ENCODE measurements at places on chromosomes 1 and 21.

- DNase-seq = no peak
Measured at GRCh38 chr1:193538680-193539079, 352.3 kb upstream of the B3GALT2 start.

DNA sequence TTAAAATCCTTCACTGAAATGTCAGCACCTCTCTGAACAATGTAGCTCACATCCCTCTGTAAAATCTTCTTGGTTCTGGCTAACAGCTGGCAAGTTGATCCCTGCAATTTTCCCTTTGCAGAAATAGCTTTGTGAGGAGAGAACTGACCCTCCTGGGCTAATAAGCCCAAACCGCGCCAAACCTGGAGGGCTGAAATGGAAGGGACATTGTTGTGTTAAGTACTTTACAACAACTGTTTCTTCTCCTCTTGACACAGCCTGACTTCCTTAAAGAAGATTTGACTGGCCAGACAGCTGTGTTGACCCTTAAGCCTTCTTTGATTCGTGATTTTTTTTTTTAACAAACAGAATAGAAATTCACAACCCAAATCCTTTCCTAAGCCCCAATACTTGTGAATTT, 5.7 kb downstream of the LMX1A start:
- DNase-seq = no peak

DNA sequence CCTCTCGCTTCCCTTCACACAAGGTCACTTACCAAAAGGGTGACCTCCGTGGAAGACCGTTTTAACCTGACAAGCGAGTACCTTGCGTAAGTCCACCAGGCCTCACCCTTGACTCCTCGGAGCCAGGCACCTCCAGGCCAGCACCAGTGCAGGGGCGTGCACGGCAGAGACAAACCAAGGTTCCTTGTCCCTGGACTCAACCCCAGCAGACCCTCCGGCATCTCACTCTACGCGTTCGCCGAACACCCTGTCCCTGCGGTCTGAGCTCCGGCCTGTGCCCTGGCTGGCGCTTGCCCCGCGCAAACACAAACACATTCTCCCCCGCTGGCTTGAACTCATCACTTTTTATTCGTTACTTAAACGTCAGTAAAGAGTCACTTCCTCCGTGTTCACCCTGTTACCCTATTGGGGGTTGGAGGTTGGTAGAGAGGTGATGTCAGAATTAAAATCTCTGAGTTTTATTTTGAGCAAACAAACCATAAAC, 4.5 kb downstream of the TBX15 start:
- no peak for DNase-seq

DNA sequence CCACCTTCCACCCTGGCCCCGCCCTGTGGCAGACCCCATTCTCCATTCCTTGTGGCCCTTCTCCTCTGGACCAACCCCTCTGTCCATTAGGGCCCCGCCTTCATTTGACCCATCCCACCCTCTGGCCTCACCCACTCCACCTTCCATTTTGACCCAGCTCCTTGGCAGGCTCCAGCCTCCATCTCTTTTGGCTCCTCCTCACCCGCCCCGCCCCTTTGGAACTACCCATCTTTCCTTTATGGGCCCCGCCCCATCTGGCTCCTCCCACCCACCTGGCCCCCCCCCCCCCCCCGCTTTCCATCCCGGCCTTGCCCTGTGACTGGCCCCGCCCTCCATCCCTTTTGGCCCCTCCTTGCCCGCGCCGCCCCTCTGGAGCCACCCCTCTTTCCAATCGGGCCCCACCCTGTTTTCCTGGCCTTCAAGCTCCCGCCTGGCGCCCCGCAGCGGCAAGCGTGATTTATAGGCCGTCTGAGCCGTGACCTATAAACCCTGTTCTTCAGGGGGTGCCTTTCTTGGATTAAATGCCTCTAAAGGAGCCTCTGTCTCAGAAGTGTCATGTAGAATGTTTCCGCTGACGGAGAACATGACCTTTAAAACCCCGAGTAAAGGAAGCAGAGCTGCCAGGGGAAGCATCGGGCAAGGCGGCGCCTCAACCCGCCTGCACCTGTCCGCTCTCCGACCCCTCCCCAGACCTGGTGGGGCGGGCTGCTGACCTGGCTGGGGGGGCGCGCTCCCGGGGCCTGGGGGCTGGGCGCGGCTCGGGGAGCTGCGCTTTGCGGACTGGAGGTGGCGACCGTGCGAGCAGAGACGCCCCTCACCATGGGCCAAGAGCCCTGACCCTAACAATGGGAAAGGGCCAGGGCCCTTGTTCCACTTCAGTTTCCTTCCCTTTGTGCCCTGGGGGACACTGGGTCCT, 178.0 kb downstream of the CAMTA1 start:
- no peak for DNase-seq

DNA sequence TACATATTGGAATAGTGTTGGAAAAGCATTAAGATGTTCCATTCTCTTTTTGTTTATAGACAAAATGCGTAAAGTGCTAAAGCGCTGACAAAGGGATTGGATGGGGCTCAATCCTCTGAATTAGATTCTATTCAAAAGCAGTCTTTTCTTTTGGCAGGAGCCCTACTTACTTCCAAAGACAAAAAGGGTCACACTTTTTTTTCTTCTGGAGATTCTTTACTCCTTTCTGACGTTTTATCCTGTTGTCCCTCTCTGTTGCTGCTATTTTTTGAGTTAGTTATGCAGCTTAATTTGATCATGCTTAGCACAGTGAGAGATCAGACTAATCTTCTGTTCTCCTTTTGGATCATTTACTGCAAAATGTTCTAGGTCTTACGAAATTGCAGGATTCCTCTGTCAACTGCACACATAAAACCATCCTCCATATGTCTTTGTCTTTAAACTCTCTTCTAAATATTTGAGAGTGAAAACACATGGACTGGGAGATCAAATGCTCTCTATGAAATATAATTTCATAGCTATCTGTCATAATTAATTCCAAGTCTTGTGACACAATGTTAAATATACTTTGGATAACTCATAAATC, 656.4 kb upstream of the ADGRL2 start:
- DNase-seq = no peak

DNA sequence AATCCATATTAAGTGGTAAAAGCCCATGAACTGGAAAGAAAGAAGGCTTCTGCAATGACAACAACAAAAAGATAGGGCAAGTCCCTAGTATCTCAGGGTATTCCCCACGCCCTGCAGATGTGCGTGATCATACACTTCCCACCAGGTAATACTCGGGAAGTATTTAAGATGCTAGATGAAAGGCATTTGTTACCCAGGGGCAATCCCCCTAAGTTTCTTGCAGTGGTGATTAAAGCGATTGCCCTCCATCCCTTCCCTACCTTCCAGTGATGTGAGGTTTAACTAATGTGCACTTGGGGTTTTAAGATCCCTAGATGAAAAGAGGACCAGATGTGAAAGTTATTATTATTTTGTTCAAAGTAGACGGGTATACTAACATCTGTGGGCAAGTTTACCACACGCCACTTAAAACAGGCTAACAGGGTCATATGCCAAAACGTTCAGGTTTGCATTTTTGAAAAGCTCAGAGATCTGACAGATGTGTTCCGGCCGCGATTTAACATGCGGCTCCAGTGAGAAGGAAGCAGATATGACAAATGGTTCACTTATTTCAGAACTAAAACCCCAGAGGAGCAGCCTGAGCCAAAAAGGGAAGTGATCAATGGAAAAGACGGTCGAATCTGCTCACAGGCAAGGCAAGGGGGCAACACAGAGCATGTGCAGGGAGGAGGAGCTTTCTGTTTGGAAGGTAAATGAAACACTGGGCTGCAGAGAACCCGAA, 17.4 kb downstream of the TIAM1 start:
- DNase-seq = no peak

- DNase-seq = no peak
Measured at GRCh38 chr21:36964398-36964797, 2.1 kb downstream of the HLCS start.

DNA sequence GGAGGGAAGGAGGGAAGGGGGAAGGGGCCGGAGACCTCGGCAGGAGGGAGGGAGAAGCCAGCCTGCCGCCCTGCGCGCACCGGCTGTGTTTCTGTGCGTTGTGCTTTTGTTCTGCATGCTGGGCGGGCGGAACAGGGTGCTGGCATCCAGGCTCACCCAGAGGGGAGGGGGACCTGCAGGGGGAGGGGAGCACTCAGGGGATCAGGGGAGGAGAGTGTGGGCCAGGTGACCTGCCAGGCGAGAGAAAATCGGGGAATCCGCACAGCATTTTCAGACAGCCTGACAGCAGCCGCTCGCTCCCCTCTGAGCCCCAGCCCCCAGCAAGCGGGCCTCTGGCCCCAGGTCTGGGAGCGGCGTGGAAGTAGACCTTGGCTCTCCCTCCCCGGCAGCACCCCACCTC, 54.7 kb downstream of the RIPK4 start:
- no peak for DNase-seq

GRCh38 chr1:40630488-40631223, 34.8 kb downstream of the RIMS3 start:
- DNase-seq = no peak

DNA sequence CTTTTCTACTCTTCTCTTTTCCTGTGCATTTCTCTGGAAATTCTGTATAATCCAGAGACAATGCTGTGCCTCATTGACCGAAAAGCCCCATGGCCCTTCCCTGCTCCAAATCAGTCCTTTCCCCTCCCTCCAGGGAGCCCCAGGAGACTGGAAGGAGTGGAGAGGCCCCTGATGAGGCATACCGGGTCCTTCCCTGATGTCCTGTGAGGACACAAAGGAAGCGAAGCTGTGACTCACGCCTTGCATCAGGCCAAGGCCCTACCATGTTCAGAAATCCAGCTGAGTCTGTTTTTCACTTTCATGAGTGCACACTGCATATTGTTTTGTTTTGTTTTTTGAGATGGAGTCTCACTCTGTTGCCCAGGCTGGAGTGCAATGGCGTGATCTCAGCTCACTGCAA, 38.7 kb upstream of the BECN2 start:
- no peak for DNase-seq

GRCh38 chr1:165938844-165939243, 111.4 kb downstream of the UCK2 start:
- DNase-seq = no peak

GRCh38 chr1:22710701-22711049, at the start of gene EPHB2:
TSS of gene EPHB2 (plus strand) at chr1:22710839. CDS start at chr1:22710983, 144 bp downstream.
- DNase-seq = no peak

DNA sequence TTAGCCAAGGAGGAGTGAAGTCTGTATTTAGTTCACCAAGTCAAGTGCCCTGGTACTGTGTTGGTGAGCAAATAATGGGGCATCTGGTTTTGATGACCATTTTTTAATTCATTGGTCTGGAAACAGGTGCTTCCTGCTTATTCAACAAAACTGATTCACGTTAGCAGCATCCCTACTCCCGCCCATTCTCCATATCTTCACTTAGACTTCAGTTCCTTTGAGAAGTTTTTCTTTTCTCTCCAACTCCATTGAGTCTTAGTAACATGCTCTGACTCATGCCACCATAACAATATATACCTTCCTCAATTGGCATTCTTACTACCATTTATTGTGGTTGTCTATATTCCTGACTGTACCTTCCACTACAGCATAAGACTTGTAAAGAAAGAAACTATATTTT, 468.9 kb downstream of the DPYD start:
- no peak for DNase-seq

GRCh38 chr1:113978863-113979702, at the start of gene OLFML3:
TSS of gene OLFML3 (plus strand) at chr1:113979474. CDS start at chr1:113979517, 43 bp downstream.
- DNase-seq = peak; percentile 69

DNA sequence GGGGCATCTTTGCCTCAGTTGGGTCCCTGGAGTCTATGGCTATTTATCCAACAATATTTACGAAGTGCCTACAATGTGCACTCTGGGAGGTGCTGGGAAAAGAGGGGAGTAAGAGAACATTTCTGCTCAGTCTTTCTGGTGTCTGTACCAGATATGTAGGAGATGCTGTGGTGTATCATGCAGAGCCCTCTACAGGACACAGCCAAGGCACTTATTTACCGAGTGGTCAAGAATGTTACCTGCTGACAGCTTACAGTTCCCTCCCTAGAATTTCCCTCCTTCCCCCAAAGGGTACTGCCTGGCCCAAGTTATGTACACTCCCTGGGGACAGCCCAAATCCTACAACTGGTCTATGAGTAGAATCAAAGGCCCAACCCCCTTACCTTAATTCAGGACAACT, 177.7 kb downstream of the C1orf94 start:
- no peak for DNase-seq

DNA sequence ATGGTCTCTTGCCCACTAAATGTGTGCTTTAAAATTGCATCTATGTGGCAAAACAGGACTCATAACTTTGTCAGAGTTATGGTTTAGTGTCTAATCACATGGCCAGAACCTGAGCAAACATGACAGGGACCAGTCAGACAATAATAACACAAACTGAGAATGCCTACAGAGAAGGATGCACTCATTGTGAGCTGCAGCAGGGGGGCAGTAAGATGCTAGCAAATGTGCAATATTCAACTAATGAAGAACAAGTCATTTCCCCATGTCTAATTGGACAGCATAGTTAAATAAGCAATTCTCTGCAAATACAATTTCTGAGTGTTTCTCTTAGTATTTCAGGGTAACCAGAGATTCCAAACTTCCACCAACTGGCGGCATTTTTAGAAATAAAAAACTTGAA, 30.8 kb downstream of the SPAG17 start:
- DNase-seq = peak; percentile 4

GRCh38 chr21:43315244-43316137, 111.4 kb downstream of the SIK1 start:
- DNase-seq = no peak

DNA sequence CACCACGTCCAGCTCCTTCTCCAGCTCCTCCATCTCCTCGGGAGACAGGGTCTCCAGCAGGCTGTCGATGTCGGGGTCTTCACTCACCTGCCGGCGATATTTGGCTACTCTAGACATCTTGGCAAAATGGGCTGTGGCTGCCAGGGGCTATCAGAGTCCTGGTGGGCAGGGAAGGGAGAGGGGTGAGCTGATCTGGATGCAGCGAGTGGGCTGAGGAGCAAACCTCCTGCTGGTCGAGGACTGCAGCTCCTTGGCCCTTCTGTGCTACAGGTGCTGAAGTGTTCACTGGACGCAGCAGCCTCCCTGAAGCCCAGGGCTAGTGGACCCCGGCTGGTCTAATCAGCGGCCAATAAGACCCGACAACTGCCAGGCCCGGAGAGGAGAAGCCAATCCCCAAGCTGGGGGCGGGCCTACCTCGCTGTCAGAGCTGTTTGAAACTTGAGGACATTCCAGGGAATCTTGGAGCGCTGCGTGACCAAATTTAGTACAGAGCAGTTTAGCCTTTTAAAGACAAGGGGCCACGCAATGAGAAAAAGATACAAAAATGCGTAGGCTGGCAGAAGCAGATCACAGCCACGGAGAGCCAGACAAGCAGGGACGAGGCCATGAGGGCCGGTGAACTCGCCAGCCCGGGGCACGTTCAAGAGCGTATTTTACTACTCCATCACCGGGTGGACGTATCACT, at the start of gene LMOD1:
Gene LMOD1, minus strand, starts transcription at position 325 of the 685 bp plus-strand sequence. Its CDS starts 208 bp downstream, at position 117.
- DNase-seq = peak; percentile 83

Measured in kidney glomerular epithelial cell (primary cell).